ENCODE measurements at places on chromosomes 4 and X. TPM values are rescaled to one million over a fixed set of nuclear protein-coding genes. Genes with fewer than 3 reads are reported as not detected.
A peak's percentile ranks its signal among the peaks of the same experiment; 100 is the strongest.

PRR32 gene
- total RNA-seq, result not detected

GPRIN3 gene
- 0.21 TPM for total RNA-seq

ATP2B3 gene
- total RNA-seq, result not detected

GABRG1 gene
- not detected for total RNA-seq

DNA sequence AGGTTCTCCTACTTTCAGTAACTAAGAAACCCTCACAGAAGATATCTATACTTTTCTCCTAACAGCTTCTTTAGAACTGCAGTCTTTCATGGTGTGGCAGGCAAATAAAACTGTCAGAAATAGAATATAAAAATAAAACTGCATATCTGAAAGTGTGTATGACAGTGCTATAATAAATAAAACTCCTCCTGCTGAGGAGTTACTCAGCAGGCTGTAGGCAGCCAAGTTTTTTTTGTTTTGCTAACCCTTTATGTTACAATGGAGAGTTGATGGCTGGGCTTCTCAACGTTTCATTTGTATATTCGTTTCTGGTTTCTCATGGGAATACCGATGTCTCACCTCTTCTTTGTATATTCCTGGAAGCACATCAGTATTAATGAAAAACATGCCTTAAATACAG is 18.2 kb upstream of the UGT2B10 start:
- H3K27ac ChIP-seq, result no peak overlapping the region
- no peaks in the 10 kb centered on the region for H3K27me3 ChIP-seq
- DNase-seq, result no peak
- no peaks in the 10 kb centered on the region for H3K4me1 ChIP-seq
- no peaks in the 10 kb centered on the region for H3K36me3 ChIP-seq
- H3K4me3 ChIP-seq, result no peak overlapping the region

DNA sequence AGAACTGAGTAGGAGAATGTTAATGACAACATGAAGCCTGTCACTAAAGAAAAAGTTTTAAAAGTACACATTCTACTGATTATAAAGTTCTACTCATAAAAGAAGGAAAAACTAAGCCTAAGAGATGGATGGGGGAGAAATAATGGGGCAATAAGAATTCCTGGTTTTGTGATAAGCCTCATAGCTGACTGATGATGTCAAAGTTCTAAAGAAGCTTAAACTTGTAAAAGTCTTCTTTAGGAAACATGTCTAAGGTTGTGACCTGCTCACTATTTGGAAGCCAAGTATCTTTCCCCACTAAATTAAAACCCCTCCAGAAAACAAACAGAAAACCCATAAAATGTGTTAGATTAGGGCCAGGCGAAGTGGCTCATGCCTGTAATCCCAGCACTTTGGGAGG is 232.9 kb upstream of the GIMD1 start:
- H3K4me1 ChIP-seq, result peaks cover 7% of the 10 kb centered on the region
- no peaks in the 10 kb centered on the region for H3K36me3 ChIP-seq
- DNase-seq, result no peak
- no peak overlapping the region for H3K27ac ChIP-seq

- peak; percentile 28 for DNase-seq
- no peak overlapping the region for H3K4me3 ChIP-seq
Observed at GRCh38 chrX:85052205-85052604, 48.5 kb downstream of the APOOL start.

GRCh38 chr4:104302731-104303130 is 192.0 kb downstream of the CXXC4 start:
- peaks cover 1% of the 10 kb centered on the region for H3K27me3 ChIP-seq
- H3K4me3 ChIP-seq, result no peak overlapping the region
- H3K27ac ChIP-seq, result no peak overlapping the region
- DNase-seq, result no peak

GRCh38 chr4:84070289-84070688 is 428.8 kb downstream of the NKX6-1 start:
- DNase-seq, result no peak
- H3K4me3 ChIP-seq, result no peak overlapping the region
- no peaks in the 10 kb centered on the region for H3K36me3 ChIP-seq
- no peaks in the 10 kb centered on the region for H3K4me1 ChIP-seq
- H3K27ac ChIP-seq, result no peak overlapping the region
- H3K27me3 ChIP-seq, result peaks cover 6% of the 10 kb centered on the region

GRCh38 chr4:7585768-7586167 is 151.0 kb upstream of the PSAPL1 start:
- peaks cover 20% of the 10 kb centered on the region for H3K27me3 ChIP-seq
- no peak overlapping the region for H3K4me3 ChIP-seq
- H3K4me1 ChIP-seq, result no peaks in the 10 kb centered on the region
- H3K27ac ChIP-seq, result no peak overlapping the region

DNA sequence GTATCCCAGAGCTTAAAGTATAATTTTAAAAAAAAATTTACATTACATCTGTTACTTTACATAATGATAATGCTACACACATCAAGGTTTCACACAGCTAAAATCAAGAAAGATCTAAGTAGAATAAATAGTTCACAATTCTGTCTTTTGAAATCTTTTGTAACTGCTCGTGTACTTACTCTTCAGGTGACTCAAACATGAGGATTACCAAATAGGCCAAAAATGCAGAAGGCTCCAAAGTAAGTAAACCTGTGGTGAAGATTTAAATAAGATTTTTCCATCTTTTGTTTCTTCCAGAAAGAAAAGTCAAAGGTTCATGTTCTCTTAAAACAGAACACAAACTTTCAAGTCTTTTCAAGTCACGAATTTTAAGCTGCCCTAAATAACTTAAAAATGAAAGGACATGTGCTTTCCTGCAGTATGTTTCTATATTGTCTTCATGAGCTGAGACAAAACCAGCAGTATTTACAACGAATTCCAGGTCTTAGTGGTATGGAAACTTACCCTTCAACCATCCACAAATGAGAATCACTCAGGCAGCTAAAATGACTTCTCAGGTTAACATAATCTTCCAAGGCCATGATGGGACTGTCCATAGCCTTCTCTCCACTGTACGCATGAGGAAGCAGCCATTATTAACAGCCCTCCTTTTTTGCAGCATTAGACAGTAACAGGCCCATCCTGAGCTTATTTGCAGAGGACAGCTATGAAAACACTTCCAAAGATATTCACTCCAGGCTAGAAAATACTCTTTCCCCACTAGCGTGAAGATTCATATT is 172.8 kb upstream of the EDNRA start:
- H3K36me3 ChIP-seq, result no peaks in the 10 kb centered on the region

DNA sequence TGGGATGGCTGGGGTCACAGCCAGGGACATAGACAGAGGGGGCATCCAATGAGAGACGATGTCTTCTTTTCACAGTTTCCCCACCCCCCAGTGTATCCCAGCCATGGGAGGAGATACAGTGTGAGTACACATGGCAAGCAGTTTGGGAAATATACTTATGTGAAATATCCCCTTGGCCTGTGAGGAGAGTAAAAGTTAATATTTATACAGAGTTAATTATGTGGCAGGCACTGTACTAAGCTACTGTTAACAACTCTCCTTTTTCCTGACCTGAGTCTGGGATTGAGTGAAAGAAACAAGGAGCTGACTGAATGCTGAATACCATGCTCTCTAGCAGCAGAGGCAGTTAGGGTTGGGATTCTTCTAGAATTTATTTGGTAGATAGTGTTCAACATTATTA is 35.3 kb downstream of the HCCS start:
- H3K27me3 ChIP-seq, result no peaks in the 10 kb centered on the region
- no peak overlapping the region for H3K27ac ChIP-seq
- no peak for DNase-seq
- H3K36me3 ChIP-seq, result no peaks in the 10 kb centered on the region
- no peak overlapping the region for H3K4me3 ChIP-seq
- peaks cover 6% of the 10 kb centered on the region for H3K4me1 ChIP-seq

DNA sequence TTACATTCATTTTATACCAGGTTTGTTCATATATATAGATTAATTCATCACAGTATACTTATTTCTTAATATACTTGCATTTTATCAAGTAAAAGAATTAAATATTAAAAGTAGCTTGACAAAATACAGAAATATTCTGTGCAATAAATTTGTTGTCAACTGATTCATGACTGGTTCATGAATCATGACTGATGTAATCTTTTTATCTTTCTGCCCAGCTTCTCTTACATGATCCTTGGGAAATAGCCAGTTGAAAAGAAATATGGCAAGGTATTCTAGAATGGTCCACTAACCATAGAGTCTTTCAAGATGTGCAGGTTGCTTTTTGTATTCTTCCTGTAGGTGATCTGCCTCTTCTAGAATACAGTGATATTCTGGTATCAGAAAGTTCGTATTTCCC is 4.2 kb upstream of the CCNA2 start:
- H3K36me3 ChIP-seq, result peaks cover 13% of the 10 kb centered on the region
- peaks cover 23% of the 10 kb centered on the region for H3K4me1 ChIP-seq
- no peak overlapping the region for H3K27ac ChIP-seq
- peaks cover 5% of the 10 kb centered on the region for H3K27me3 ChIP-seq

DNA sequence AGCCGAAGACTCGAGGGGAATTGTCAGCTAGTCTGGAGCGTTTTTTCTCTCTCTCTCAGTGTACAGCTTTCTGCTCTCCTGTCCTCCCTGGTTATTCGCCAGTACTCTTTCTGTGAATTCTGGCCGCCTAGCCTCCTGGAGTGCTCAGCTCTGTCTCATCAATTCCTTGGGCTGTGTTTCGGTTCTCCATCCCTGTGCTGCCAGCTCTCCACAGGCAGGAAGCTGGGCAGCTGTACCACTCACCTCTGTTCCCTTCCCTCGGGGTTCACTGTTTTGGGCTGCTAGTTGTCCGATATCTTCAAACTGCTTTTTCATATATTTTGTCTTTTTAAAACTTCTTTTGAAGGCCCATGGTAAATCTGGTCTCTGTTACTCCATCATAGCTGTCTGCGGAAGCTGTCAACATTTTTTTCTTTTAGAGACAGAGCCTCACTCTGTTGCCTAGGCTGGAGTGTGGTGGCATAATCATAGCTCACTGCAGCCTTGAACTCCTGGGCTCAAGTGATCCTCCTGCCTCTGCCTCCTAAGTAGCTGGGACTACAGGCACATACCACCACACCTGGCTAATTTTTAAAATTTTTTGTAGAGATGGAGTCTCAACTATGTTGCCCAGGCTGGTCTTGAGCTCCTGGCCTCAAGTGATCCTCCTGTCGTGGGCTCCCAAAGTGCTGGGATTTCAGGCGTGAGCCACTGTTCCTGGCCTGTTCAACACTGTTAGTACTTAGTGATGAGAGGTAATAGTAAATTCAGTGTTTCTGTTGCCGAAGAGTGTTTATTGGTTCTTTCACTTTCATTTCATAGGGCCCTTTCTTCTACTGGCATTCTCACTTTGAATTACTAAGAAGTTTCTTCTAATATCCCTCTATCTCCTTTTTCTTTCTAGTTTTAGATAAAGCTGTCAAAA is 18.6 kb downstream of the ZCCHC4 start:
- H3K4me3 ChIP-seq, result peak overlapping the region; percentile 76
- H3K4me1 ChIP-seq, result peaks cover 32% of the 10 kb centered on the region
- no peaks in the 10 kb centered on the region for H3K27me3 ChIP-seq
- no peak for DNase-seq

DNA sequence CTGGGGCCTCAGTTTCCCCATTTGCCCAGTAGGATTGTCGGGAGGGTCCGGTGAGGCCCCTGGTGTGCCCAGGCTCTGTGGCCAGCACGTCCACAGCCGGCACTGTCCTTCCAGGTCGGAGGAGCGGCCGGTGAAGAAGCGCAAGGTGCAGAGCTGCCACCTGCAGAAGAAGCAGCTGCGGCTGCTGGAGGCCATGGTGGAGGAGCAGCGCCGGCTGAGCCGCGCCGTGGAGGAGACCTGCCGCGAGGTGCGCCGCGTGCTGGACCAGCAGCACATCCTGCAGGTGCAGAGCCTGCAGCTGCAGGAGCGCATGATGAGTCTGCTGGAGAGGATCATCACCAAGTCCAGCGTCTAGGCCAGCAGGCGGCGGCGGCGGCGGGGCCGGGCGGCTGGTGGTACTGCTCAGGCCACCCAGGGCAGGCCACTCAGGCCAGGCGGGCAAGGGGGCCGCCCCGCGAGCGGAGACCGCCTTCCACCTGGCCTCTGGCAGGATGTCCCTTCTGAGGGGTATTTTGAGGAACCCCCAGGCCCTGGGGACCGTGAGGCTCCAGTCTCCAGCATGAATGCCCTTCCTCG is 6.7 kb downstream of the MSANTD1 start:
- DNase-seq, result no peak
- no peak overlapping the region for H3K27ac ChIP-seq
- H3K27me3 ChIP-seq, result peaks cover 1% of the 10 kb centered on the region
- no peaks in the 10 kb centered on the region for H3K36me3 ChIP-seq
- H3K4me1 ChIP-seq, result no peaks in the 10 kb centered on the region
